ENCODE measurements at places on chromosomes 3 and 15. TPM values are rescaled to one million over a fixed set of nuclear protein-coding genes. Genes with fewer than 3 reads are reported as not detected.

The SLC22A14 gene
- not detected for total RNA-seq

The TM6SF1 gene
- total RNA-seq: 18.2 TPM

The MESP2 gene
- total RNA-seq: not detected

The CHDH gene
- 0.05 TPM for total RNA-seq

The GOLGA8S gene
- total RNA-seq: 1.0 TPM

The EOGT gene
- 9.4 TPM for total RNA-seq

The KNG1 gene
- total RNA-seq: not detected

The HDC gene
- total RNA-seq: not detected

The FILIP1L gene
- 1.7 TPM for total RNA-seq

All from activated CD8-positive, alpha-beta T cell treated with anti-CD3 and anti-CD28 coated beads, Interleukin-2, amount 10 ng/mL, durations not matched to agents 7 days and 5 days (primary cell).